ENCODE measurements at places on chromosomes 11 and 22.

DNA sequence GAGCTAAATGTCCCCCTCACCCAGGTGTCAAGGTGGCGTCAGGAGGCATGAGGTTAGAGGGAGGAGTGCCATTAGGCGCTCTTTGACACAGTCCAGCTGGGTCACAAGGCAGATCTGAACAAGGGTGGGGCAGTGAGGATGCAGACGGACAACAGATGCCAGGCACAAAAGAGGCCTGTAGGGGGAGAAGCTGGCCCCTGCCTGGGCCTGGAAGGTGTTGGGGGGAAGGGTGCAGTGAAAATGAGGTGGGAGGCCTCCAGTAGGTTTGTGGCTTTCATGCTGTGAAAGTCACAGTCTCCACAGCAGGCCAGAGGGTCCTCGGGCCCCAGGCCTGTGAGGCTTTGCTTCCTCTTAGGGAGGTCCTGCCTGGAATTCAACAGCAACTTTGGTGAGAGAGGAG, 85.0 kb upstream of the PLET1 start:
- no peak for DNase-seq

- no peak for DNase-seq
Observed at GRCh38 chr11:61526956-61527731, 18.6 kb downstream of the LRRC10B start.

DNA sequence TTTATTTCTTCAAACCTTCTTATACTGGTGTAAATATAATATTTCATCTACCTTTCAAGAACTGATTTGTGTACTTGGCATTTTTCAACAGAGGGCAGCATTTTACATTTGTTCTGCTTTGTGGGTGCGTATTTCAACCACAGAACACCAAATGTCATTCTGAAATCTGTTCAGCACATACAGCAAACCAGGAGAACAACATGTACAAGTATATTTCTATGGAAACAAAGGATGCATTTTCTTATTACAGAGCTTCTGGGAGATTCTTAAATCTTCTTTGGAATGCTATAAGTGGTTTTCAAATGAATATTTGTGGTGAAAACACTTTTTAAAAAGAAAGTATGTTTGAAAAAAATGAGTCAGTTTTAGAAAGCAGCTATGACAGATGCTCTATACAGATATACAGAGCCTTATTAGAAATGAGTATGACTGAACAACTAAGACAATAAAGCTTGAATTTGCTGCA, 946.0 kb downstream of the FAM181B start:
- peak; percentile 65 for DNase-seq

GRCh38 chr22:48705159-48705916, 1122.3 kb downstream of the BRD1 start:
- DNase-seq, result no peak

DNA sequence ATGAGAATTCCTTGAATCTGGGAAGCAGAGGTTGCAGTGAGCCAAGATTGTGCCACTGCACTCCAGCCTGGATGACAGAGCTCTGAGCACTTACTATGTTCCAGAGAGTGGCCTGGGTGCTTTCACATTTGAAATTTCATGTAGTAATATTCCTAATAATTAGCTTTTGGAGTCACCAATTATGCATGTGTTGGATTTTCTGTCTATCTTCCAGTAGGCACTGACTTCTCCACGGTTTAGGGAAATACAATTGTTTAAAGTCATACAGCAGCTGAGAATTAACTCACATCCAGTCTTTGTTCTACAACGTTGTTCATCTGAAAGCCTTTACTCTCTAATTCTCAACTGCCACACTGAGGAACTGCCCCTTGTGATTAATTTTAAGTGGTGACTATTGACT, 150.2 kb downstream of the CSNK2A3 start:
- DNase-seq, result no peak

DNA sequence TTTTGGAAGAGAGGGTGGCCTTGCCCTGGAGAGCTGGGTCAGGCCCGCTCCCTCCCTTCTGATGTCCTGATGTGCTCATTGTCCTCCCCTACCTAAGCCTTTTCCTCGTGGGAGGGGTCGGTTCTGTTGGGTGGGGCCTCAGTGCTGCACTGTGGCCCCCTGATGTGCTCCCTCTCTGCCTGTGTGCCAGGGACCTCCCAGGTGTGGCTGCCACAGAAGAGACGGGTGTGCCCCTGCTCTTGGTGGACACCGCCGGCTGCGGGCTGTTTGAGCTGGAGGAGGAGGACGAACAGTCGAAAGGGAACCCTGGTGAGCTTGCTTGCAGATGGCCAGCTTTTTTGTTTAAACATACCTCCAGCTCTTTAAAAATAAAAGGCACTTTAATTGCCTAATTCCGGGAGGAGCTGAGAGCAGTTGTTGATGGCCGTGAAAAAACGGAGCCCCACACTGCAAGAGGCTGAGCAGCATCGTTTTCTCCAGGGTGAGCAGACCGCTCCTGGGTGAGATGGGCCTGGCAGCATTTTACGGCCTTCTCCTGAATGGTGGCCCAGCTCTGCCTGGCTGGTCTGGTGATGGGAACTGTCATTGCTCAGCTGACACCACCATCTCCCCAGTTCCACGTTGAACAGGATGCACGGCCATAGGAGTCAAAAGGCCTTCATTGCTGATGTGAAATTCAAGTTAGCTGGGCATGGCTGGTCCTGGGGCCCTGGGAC, 30.1 kb downstream of the IGHMBP2 start:
- DNase-seq, result no peak

- peak; percentile 93 for DNase-seq
Observed at GRCh38 chr11:115623021-115623451, 118.8 kb upstream of the CADM1 start.

- DNase-seq, result no peak
Observed at GRCh38 chr11:12152321-12152720, 41.9 kb downstream of the MICAL2 start.

DNA sequence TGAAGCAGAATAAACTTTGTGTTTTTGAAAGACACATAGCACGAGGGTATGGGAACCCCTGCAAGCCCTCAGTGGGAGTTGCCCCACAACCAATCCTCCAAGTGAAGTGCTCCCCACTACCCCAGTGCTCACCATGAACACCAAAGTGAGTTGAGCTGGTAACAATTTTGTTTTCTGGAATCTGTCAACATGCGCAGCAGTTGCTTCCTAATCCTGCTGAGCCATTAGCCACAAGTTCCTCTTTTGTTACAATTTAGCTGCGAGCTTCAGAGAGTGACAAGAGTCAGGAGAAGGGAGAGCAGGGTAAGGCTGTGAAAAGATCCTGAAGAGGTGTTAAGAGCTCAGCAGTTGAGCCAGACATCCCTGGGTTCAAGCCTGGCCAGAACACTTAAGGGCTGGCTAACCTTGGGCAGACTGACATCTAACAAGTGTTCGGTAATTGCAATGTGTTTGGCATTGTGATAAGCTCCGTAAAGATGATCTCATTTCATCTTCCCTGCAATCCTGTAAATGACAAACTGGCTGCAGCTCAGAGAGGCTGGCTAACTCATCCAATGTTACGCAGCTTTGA, 24.1 kb upstream of the ASPHD2 start:
- no peak for DNase-seq

Data from fibroblast of skin of left biceps (primary cell).